ENCODE measurements at places on chromosomes 2 and 18.

DNA sequence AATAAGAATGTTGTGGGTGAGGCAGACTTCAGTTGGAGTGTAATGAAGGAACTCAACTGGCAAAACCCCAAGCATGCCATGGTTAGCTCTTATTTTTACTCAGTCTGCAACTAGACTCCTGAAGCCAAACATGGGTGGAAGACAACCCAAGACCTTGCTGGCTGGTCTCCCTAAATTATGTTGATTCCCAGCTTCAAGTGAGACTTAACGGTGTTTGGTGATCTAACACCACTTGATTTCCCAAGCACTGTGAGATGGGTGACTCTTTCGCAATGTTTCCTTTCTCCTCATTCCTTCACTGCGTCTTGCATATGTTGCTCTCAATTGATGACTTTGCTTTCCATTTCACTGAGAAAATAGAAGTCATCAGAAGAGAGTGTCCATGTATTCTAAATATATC, 693.1 kb downstream of the DCC start:
- DNase-seq: no peak

- DNase-seq: no peak
Observed at GRCh38 chr2:203772456-203773165, 66.2 kb downstream of the CD28 start.

GRCh38 chr2:169330555-169331198, 31.7 kb downstream of the LRP2 start:
- DNase-seq: no peak

DNA sequence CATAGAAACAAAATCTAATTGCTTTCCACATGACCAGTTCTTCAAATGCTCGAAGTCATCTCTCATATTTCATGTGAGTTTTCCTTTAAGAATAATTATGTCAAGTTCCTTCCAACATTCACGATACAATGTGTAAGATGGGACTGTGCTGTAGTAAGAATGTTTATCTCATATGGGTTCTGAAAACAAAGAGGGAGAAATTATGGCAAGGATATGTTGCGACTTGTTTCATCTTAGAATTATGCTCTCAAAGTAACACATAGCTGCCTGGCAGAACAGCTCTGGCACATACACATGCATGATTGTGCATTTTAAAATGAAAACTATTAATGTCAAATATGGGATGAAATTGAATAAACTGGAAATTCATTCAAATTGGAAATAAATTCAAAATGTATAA, 314.8 kb upstream of the ACVR2A start:
- no peak for DNase-seq

GRCh38 chr2:180058993-180059392, 51.9 kb upstream of the CWC22 start:
- no peak for DNase-seq

- no peak for DNase-seq
Observed at GRCh38 chr2:108701208-108701607, 18.1 kb upstream of the RANBP2 start.

DNA sequence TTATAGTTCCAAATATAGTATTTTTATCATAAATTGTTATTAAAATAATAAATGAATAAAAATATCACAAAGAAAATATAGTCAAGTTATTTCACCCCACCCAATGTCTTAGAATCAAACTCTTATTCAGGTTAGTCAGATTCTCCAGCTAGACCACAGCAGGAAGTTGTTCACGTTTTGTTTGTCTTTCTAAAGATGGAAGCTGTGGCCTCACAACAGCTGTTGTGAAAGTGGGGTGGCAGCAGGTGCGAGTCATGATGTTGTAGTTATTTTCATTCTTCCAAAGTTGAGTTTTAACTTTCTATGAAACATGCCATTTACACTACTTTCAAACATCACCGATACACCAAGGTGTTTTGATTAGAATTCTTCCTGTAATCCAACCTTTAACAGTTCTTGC, 272.9 kb downstream of the SLC8A1 start:
- DNase-seq: no peak

DNA sequence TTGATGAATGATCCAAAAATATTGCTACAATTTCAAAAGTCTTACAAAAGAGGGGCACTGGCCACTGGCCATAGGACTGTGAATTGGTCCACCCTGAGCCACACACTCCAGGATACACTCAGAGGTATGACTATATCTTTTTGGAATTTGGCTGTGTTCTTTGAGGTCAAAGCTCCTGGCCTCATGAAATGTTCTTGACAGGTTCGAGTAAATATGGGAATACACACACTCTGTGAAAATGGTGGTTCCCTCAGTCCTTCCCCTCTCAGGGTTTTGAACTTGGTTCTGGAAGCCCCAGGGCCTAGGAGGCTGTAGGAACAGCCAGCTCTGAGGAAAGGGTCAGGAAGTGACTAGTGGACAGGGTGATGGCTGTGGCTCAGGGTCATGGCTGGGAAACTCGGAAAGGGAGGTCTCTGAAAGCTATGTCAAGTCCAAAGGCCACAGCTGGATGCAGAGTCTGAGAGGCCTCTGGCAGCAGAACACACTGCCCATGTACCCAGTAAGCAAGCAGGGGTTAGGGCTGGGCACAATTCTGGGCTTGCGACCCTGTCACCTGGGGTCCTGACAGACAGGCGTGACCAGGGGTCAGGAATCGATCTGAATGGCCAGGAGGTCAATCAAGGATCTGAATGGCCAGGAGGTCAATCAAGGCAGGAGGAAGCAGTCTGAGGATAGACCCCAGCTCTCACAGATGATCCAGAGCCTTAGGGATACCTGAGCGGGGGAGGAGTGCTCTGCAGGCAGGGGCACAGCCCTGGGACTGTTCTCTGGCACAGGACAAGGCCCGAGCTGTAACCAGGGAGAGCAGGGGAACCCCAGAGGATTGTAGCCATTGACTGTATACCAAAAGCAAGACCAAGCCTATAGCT, 223.4 kb upstream of the SMAD2 start:
- DNase-seq: no peak

DNA sequence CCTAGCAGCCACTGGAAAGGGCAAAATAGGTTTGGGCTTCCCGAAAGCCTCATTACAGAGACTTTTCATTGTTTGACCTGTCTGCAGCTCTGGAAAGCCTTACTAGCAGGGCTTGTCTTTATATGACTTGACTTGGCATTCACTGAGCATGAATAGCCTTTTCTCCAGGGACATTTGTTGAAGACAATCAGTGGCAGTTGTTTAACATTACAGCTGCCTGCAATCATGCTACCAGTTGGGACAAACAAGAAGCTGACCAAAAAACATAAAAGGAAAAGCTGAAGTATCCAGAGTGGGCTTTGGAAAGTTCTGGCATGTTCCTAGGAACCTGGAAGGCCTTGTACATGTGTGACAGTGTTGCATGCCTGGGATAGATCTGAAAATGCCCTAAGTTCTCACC, 121.4 kb downstream of the KCNF1 start:
- no peak for DNase-seq

DNA sequence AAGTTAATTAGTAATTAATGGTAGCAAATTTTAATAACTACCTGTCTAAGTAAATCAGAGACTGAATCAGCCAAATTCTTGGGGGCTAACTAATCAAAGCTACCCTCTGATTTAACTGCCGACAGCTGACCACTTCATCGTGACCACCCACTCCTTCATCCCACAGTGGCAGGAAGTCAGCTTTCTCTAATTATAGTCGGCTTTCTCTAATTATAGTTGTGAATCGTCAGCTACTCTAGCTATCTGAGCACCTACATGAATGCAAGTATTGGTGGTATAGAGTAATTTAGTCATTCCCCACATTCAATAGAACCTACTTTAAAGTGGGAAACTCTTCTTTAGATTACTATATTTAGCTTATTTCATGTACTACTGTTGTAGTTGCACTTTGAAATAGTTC, 185.5 kb downstream of the PTGR3 start:
- no peak for DNase-seq

DNA sequence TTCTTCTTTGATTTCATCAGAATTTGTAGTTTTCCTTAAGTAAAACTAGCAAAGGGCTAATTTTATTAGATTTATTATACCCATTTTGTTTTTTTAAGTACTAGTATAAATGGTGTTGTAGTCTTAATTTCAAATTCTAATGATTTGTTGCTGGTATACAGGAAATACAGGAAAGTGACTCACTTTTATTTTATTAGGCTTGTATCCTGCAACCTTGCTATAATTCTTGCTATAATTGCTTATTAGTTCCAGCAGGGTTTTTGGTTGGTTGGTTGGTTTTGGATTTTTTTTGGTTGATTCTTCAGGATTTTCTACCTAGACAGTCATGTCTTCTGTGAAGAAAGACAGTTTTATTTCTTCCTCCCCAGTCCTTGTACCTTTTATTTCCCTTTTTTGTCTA, 110.6 kb upstream of the IL1R2 start:
- DNase-seq: no peak

DNA sequence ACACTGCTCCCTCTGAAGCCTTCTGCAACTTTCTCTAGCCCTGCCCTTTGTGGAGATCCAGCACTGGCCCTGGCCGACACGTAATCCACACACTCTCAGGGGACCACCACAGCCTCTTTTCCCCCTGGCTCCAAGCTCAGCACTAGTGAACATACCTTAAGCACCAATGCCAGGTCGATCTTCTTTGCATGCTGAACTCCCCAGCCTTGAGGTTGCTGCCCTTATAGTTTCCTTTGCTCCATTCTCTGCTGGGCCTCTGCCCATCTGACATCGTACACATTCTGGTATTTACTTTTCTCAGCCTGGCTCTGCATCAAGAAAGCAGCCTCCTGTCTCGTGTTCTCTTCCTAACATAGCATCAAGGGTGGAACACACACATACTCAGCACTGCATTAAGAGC, 361.5 kb downstream of the LPIN1 start:
- no peak for DNase-seq

DNA sequence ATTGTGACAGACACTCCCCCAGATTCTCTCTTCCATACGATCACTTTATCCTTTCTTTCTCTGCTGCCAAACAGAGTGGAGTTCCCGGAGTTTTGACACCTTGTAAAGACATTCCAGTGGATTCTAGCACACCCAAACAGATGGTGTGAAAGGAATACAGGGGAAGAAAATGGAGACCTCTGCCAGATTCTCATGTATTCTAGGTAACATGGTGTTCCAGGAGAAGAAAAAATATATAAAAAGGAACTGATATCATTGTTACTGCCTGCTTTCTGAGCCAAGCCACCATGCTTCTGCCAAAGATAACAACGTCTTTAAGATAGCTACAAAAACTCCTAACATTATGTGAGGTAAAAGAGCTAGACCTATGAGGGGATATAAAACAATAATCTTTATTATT, 136.5 kb downstream of the TXNL1 start:
- no peak for DNase-seq

GRCh38 chr18:45231617-45232016, 383.7 kb upstream of the SLC14A2 start:
- DNase-seq: no peak

DNA sequence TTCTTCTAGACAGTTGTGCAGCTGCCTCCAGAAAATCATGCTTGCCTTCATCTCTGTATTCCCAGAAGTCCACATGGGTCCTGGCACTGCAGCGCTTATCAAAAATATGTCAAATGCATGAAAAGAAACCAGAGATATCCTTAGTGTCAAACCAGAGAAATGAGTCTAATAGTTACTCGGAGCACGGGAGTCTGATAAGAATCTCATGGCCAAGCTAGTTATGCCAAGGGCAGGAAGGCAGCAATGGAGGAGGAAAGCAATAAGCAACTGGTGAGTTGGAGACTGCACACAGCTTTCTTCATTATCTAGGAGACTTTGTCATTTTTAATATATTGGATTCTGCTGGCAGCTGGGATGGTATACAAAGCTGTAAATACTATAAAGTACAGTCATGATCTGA, 38.6 kb downstream of the TRIB2 start:
- DNase-seq: no peak

- DNase-seq: no peak
Observed at GRCh38 chr2:241571821-241572620, 13.5 kb downstream of the BOK start.

- no peak for DNase-seq
Observed at GRCh38 chr2:26780203-26780760, 5.6 kb upstream of the CENPA start.

GRCh38 chr2:65489269-65489668, 56.9 kb upstream of the SPRED2 start:
- DNase-seq: no peak

GRCh38 chr2:161422816-161423403, 6.8 kb downstream of the TBR1 start:
- DNase-seq: no peak

DNA sequence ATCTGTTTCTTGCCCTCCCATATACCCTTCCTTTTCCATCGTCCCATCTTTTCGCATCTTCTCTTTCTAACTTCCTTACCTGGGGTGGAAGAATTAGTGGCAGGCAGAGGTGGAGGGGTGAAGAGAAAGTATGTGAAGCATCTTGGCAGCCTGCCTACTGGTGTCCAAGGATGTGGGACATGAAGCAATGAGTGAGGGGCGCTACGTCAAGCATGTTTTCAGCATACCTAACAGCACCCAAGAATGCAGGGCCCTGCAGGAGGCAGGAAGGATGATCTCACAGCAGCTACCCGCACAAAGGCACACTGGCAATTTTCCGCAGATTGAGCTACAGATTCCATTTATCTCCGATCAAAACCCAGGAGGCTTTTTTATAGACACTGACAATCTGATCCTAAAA, 42.2 kb downstream of the METTL4 start:
- no peak for DNase-seq

DNA sequence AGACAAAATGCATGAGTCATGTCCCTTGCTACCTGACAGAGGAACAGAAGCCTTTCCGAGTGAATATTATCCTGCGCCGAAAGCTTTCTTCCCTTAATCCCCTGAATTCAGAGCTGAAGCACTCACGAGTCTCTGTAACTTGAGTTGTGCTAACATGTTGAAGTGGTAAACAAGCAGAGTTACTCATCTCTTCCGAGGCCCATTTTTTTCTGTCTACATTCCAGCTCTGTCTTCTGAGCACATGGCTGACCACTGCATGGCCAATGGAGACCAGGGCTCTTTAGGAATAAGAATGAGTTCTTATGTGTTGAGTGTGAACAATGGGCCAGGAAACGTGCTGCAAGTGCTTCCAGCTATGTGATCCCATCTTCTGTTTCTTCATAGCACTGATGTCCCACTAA, 73.1 kb upstream of the PID1 start:
- no peak for DNase-seq

- no peak for DNase-seq
Observed at GRCh38 chr18:80126797-80127196, 17.7 kb downstream of the ADNP2 start.

GRCh38 chr2:157076526-157077161, 180.9 kb upstream of the GALNT5 start:
- no peak for DNase-seq

All from SJSA1 (cell line).